Progenitor cell of endocrine pancreas (in vitro differentiated cells): ENCODE measurements at places on chromosomes 12 and 14.

GRCh38 chr14:22464422-22465142 lies 124.4 kb downstream of the DAD1 start:
- no peaks in the 10 kb centered on the region for H3K36me3 ChIP-seq
- H3K4me3 ChIP-seq = no peak overlapping the region
- no peaks in the 10 kb centered on the region for H3K27me3 ChIP-seq
- H3K4me1 ChIP-seq = peaks cover 5% of the 10 kb centered on the region
- no peak for DNase-seq

GRCh38 chr12:42716491-42716891 lies 126.9 kb upstream of the PRICKLE1 start:
- H3K4me3 ChIP-seq = no peak overlapping the region
- H3K4me1 ChIP-seq = no peaks in the 10 kb centered on the region
- no peaks in the 10 kb centered on the region for H3K27me3 ChIP-seq
- no peak overlapping the region for H3K27ac ChIP-seq

GRCh38 chr14:24422694-24423601 lies 6.5 kb downstream of the CBLN3 start:
- peaks cover 14% of the 10 kb centered on the region for H3K27me3 ChIP-seq
- peaks cover 10% of the 10 kb centered on the region for H3K4me1 ChIP-seq
- H3K36me3 ChIP-seq = no peaks in the 10 kb centered on the region
- H3K4me3 ChIP-seq = no peak overlapping the region

DNA sequence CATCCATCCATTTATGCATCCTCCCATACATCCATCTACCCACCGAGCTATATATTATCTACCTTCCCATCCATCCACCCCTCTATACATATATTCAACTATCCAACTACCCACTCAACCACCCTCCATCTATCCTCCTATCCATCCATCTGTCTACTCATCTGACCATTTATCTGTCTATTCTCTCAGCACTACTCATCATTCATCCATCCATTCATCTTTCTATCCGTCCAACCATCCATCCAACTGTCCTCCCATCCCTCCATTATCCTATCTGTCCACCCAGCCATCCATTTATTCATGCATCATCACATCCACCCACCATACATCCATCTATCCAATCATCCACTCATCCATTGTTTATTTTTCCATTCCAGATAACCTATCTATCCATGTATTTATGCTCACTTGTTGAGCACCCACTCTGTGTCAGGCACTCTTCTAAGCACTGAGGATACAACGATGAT lies 11.5 kb downstream of the ASB2 start:
- no peaks in the 10 kb centered on the region for H3K36me3 ChIP-seq
- no peak overlapping the region for H3K4me3 ChIP-seq
- H3K4me1 ChIP-seq = no peaks in the 10 kb centered on the region
- H3K27ac ChIP-seq = no peak overlapping the region
- no peak for DNase-seq
- H3K27me3 ChIP-seq = peaks cover 11% of the 10 kb centered on the region

- no peaks in the 10 kb centered on the region for H3K36me3 ChIP-seq
- H3K4me1 ChIP-seq = peaks cover 15% of the 10 kb centered on the region
These were observed 46.6 kb downstream of the PRIMA1 start for GRCh38 chr14:93741556-93742230.

DNA sequence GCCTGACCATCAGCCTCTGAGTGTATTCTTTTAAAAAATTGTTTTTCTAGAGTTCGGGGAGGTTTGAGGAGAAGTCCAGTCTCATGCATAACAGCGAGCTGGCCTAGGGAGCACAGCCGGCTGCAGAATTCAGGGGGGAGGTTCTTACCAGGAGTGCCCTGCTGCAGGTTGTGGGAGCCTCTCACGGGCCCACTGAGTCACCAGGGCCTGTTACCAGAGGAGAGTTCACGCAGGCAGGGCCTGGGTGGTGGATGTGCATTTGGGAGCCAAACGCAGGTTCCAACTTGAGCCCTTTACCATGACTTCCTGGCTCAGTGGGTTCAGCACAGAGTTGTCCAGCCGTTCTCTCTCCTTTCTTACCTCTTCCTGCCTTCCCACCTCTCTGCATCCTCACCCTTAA lies 14.4 kb downstream of the CD9 start:
- no peak overlapping the region for H3K4me3 ChIP-seq
- no peak for DNase-seq
- peaks cover 10% of the 10 kb centered on the region for H3K4me1 ChIP-seq
- no peaks in the 10 kb centered on the region for H3K36me3 ChIP-seq
- peaks cover 60% of the 10 kb centered on the region for H3K27me3 ChIP-seq

- peaks cover 2% of the 10 kb centered on the region for H3K4me1 ChIP-seq
- H3K36me3 ChIP-seq = no peaks in the 10 kb centered on the region
- H3K27ac ChIP-seq = no peak overlapping the region
- H3K27me3 ChIP-seq = no peaks in the 10 kb centered on the region
These were observed 25.5 kb downstream of the CLEC1A start for GRCh38 chr12:10073261-10073660.

DNA sequence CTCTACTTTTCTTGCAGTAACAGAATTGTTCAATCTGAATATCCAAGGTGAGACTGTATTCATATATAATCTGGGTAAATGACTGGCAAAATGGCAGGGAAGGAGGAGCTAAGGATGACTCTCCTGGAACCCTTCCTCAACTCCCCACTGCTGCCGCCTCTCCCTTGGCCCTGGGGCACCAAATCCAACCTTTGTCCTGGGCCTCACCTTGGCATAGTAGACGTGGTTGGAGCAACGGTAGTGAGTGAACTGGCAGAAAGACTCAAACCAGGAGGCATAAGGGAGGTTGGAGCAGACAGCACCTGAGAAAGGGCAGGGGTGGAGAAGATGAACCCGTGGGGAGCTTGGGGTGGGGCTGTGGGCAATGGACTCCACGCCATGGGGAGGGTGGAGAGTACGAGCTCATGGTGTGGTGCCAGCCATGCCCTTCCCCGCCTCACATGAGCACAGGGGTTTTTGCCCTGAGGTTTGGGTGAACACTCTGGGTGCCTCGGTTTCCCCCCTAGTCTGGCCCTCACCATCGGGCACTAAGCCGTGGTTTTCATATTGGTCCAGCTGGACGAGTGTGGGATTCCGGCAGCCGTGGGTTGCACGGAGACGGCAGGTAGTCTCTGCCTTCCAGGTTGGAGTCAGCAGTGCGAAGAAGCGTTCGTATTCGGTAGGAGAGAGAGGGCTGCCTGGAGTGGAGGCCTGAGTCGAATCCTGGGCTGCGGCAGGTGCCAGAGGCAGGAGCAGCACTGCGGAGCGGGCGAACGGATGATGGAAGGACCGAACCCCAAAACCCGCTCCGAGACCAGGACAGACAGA lies 753 bp downstream of the ACRBP start:
- H3K36me3 ChIP-seq = peaks cover 21% of the 10 kb centered on the region
- H3K4me3 ChIP-seq = peak overlapping the region; percentile 73
- no peak overlapping the region for H3K27ac ChIP-seq
- DNase-seq = no peak
- peaks cover 5% of the 10 kb centered on the region for H3K4me1 ChIP-seq

GRCh38 chr12:79006306-79006705 lies 141.7 kb downstream of the SYT1 start:
- H3K4me3 ChIP-seq = no peak overlapping the region
- H3K27me3 ChIP-seq = no peaks in the 10 kb centered on the region
- no peak overlapping the region for H3K27ac ChIP-seq
- H3K4me1 ChIP-seq = no peaks in the 10 kb centered on the region
- H3K36me3 ChIP-seq = no peaks in the 10 kb centered on the region

- H3K27me3 ChIP-seq = peaks cover 27% of the 10 kb centered on the region
- H3K27ac ChIP-seq = no peak overlapping the region
- peaks cover 2% of the 10 kb centered on the region for H3K4me1 ChIP-seq
- H3K36me3 ChIP-seq = no peaks in the 10 kb centered on the region
These were observed 127.4 kb downstream of the CACNA1C start for GRCh38 chr12:2179953-2180736.

DNA sequence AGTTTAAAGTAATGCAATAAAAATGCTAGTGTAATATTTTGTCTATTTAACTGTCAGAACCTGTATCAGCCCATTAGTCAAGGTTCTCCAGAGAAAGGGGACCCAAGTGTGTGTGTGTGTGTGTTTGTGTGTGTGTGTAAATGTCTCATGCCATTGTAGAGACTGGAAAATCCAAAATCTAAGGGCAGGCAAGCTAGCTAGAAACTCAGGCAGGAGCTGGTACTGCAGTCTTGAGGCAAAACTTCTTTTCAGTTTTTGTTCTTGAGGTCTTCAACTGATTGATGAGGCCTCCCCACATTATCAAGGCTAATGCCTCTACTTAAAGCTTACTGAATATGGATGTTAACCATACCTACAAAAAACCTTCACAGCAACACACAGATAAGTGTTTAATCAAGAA lies 126.7 kb downstream of the PRKD1 start:
- no peaks in the 10 kb centered on the region for H3K36me3 ChIP-seq
- no peaks in the 10 kb centered on the region for H3K27me3 ChIP-seq
- H3K4me3 ChIP-seq = no peak overlapping the region
- peaks cover 20% of the 10 kb centered on the region for H3K4me1 ChIP-seq

- no peak overlapping the region for H3K4me3 ChIP-seq
- no peak overlapping the region for H3K27ac ChIP-seq
- H3K27me3 ChIP-seq = no peaks in the 10 kb centered on the region
These were observed 55.6 kb downstream of the TRMT5 start for GRCh38 chr14:60925286-60925685.

- peaks cover 6% of the 10 kb centered on the region for H3K27me3 ChIP-seq
- DNase-seq = no peak
- no peaks in the 10 kb centered on the region for H3K4me1 ChIP-seq
- H3K4me3 ChIP-seq = no peak overlapping the region
- no peaks in the 10 kb centered on the region for H3K36me3 ChIP-seq
- H3K27ac ChIP-seq = no peak overlapping the region
These were observed 377.7 kb downstream of the NUAK1 start for GRCh38 chr12:105761075-105761474.

GRCh38 chr12:120350576-120351350 lies 18.2 kb downstream of the MSI1 start:
- no peak overlapping the region for H3K4me3 ChIP-seq
- H3K36me3 ChIP-seq = peaks cover 19% of the 10 kb centered on the region
- no peaks in the 10 kb centered on the region for H3K27me3 ChIP-seq
- DNase-seq = no peak
- no peak overlapping the region for H3K27ac ChIP-seq

GRCh38 chr12:104699489-104700190 lies 242.9 kb downstream of the CHST11 start:
- H3K4me1 ChIP-seq = peaks cover 15% of the 10 kb centered on the region
- DNase-seq = no peak
- peaks cover 27% of the 10 kb centered on the region for H3K27me3 ChIP-seq
- H3K4me3 ChIP-seq = no peak overlapping the region
- H3K27ac ChIP-seq = no peak overlapping the region

DNA sequence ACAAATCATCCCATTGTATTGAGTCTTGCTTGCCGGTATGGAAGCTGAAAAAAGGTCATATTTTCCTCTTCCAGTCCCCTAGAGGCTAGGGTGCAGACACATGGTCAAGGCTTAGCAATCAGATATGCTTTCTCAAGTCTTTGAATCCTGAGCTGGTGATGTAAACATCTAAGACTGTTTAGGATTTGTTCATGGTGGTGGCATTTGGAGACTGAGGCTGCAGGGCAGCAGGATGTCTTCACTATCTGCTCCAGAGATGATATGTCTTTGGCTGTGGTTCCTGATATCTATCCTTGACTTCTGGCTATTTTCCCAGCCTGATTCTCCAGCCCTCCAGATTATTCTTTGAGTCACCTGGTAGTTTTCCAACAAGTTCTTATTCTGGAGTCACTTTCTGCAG lies 50.5 kb upstream of the DACT1 start:
- no peak overlapping the region for H3K4me3 ChIP-seq
- no peak for DNase-seq
- H3K27me3 ChIP-seq = no peaks in the 10 kb centered on the region
- peaks cover 4% of the 10 kb centered on the region for H3K4me1 ChIP-seq
- no peak overlapping the region for H3K27ac ChIP-seq

DNA sequence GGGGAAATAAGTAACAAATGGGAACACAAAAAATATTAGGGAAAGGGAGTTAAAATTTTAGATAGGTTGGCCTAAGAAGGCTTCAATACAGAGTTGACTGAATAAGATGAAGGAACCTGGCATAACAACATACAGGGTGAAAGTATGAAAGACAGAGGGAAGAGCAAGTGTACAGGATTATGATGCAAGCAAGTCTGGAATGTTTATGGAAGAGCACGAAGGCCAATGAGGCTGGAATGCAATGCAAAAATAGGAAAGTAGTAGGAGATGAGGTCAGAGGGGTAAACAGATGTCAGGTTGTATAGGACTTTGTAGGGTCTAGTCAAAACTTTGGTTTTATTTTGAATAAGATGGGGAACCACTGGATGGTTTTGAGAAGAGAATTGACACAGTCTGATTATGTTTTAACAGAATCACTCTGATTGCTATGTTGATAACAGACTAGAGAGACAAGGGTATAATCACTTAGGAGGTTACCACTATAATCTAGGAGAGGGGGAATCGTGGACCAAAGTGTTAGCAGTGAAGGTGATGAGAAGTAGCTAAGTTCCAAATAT lies 96.8 kb downstream of the OSBPL8 start:
- no peaks in the 10 kb centered on the region for H3K36me3 ChIP-seq
- H3K4me1 ChIP-seq = peaks cover 4% of the 10 kb centered on the region
- no peak overlapping the region for H3K4me3 ChIP-seq
- no peak for DNase-seq
- H3K27me3 ChIP-seq = no peaks in the 10 kb centered on the region
- H3K27ac ChIP-seq = no peak overlapping the region

- H3K4me1 ChIP-seq = no peaks in the 10 kb centered on the region
- no peaks in the 10 kb centered on the region for H3K27me3 ChIP-seq
- DNase-seq = peak; percentile 84
- peak overlapping the region; percentile 85 for H3K27ac ChIP-seq
- H3K4me3 ChIP-seq = peak overlapping the region; percentile 78
These were observed 7.2 kb upstream of the ANKRD9 start for GRCh38 chr14:102516531-102517391.

GRCh38 chr12:65638324-65638723 lies 186.0 kb upstream of the HMGA2 start:
- no peaks in the 10 kb centered on the region for H3K36me3 ChIP-seq
- no peak overlapping the region for H3K4me3 ChIP-seq
- peaks cover 3% of the 10 kb centered on the region for H3K4me1 ChIP-seq
- H3K27me3 ChIP-seq = no peaks in the 10 kb centered on the region
- no peak for DNase-seq
- no peak overlapping the region for H3K27ac ChIP-seq

DNA sequence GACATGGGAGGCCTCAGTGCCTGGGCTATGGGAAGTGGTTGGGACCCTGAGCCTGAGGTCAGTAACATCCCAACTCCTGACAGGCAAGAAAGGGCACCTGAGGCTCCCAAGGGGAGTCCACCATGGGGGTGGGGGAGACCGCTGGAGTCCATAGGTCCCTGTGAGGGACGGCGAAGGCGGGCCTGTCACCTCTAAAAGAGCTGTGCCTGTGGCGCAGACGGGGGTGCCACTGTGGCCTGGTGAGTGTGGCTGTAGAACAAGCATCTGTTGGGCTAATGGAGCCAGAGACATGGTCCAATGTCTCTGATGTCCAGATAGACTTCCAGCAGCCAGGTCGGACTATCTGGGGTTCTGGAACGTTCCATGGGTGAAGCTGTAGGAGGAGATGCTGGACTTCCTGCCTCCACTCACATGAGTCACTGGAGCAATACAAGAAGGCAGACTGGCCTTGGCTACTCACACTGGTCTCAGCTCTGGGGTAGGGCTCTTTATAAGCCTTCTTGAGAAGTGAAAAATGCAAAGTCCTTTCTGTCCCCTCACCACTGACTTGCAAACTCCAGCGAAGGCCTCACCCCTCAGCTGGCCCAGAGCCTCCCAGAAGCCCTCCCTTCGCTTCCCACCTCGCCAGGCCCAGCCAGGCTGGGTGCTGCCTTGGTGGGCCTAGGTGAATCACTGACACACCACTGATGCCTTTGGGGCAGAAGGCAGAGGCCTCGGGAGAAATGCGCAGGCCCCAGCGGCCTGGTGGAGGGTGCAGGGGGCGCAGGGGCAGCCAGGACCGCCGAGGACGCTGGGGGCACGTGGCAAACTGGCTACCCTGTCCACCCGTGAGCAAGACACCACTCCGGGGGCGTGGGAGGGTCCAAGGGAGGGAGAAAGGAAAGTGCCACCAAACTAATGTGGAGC lies 1.1 kb upstream of the TRAF3 start:
- H3K27ac ChIP-seq = peak overlapping the region; percentile 79
- DNase-seq = no peak
- H3K4me1 ChIP-seq = peaks cover 20% of the 10 kb centered on the region
- no peaks in the 10 kb centered on the region for H3K27me3 ChIP-seq
